ENCODE measurements at places on chromosomes 1 and 21.

- no peak for DNase-seq
Observed at GRCh38 chr1:174157157-174157806, 2.0 kb upstream of the RABGAP1L start.

GRCh38 chr1:153698923-153699714 is 20.6 kb downstream of the NPR1 start:
- peak; percentile 86 for DNase-seq

GRCh38 chr1:14945132-14946010 is 208.2 kb upstream of the TMEM51 start:
- DNase-seq = peak; percentile 68

- peak; percentile 73 for DNase-seq
Observed at GRCh38 chr1:177948336-177948972, 21.4 kb downstream of the SEC16B start.

DNA sequence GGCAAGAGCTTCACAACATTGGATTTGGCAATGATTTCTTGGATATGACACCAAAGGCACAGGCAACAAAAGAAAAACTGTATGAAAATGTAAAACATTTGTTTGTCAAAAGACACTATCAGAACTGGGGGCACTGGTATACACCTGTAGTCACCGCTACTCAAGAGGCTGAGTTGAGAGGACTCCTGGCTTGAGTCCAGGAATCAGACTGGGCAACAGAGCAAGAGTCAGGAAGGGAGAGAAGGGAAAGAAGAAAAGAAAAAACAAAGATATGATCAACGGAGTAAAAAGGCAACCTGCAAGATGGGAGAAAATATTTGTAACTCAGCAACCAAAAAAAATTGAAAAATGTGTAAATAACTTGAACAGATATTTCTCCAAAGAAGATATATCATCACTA is 6.0 kb upstream of the TUT4 start:
- no peak for DNase-seq

DNA sequence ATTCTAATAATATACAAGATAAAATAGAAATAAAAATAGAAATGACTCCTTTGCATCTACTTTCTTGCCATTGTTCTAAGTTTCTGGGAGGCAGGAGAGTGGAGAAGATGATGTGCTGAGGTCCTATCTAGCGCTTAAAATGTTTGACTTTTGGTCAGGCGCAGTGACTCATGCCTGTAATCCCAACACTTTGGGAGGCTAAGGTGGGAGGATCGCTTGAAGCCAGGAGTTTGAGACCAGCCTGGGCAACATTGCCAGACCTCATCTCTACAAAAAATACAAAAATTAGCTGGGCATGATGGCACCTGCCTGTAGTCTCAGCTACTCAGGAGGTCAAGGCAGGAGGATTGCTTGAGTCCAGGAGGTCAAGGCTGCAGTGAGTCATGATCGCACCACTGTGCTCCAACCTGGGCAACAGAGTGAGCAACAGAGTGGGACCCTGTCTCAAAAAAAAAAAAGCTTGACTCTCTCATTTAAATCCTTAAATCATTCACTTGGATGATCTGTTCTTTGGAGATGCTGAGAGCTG is 24.2 kb upstream of the SLC45A1 start:
- DNase-seq = no peak

Measured in fibroblast of mammary gland (primary cell).